ENCODE measurements at places on chromosomes 16 and 17. TPM values are rescaled to one million over a fixed set of nuclear protein-coding genes. Genes with fewer than 3 reads are reported as not detected.

The NAT9 gene
- 22.5 TPM for total RNA-seq

The NPIPA7 gene
- 8.5 TPM for total RNA-seq

The MARVELD3 gene
- total RNA-seq = 11.8 TPM

The ASIC2 gene
- total RNA-seq = not detected

DNA sequence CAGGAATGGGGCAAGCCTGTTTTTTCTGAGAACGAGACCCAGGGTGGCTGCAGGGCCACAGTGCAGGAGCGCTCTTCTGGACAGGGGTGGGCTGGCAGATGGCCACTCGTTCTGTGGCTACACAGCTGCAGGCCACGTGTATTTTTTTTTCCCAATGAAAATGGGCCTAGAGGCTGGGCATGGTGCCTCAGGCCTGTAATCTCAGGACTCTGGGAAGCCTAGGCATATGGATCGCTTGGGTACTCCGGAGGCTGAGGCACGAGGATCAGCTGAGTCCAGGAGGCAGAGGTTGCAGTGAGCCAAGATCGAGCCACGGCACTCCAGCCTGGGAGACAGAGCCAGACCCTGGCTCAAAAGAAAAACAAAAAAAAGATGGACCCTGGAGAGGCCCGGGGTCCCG, 6.8 kb downstream of the UNKL start:
- no peak for DNase-seq
- no peaks in the 10 kb centered on the region for H3K27me3 ChIP-seq
- H3K27ac ChIP-seq = peak overlapping the region; percentile 73
- peak overlapping the region; percentile 63 for H3K4me3 ChIP-seq

DNA sequence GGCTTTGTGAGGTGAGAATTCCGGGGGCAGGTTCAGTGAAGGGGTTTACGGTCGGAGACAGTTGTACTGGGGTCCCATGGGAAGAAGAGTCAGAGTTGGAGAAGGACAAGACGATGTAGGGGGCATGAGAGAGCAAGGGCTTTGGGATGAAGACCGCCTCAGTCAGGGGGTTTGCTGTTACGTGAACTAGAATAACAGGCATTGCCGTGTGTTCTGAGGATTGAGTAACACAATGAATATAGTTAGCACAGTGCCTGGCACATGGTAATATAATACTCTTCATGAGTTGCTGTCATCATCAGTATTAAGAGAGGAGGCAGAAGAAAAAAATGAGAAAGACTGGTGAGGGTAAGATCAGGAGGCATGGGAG, 577 bp downstream of the ZNF646 start:
- no peaks in the 10 kb centered on the region for H3K27me3 ChIP-seq
- DNase-seq = no peak
- peaks cover 32% of the 10 kb centered on the region for H3K36me3 ChIP-seq
- peaks cover 23% of the 10 kb centered on the region for H3K4me1 ChIP-seq
- H3K27ac ChIP-seq = peak overlapping the region; percentile 96

- no peak for DNase-seq
- peaks cover 12% of the 10 kb centered on the region for H3K4me1 ChIP-seq
- H3K27me3 ChIP-seq = no peaks in the 10 kb centered on the region
- H3K4me3 ChIP-seq = no peak overlapping the region
- no peak overlapping the region for H3K27ac ChIP-seq
- no peaks in the 10 kb centered on the region for H3K36me3 ChIP-seq
Measured at GRCh38 chr17:72622661-72623433, 469.6 kb downstream of the SLC39A11 start.

DNA sequence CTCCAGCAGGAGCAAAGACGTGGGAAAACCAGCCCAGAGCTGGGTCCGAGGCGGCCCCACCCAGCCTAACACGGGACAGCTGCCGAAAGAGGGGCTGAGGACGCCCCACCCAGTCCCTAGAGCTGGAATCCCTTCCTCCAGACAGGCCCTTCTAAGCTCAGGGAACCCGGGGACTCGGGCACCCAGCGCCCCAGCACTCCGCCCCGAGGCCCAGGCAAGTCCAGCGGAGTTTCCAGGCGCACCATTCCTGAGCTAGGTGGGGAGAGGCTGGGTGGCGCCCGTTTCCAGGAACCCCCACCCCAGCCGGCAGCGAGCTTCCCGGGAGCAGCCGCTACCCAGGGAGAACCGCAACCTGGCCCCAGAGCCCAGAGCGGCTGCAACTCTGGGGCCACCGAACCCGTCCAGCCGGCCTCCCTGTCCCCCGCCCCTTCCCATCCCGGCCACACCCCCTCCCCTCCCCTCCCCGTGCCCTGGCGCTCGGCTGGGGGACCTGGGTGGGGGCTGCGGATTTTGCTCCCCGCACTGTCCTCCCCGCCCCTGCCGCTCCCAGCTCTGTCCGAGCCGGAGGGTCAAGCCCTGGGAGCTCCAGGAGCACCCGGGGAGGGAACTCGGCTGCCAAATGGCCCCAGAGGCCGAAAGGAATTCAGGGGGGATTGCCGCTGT, 536 bp downstream of the TMC6 start:
- H3K36me3 ChIP-seq = peaks cover 12% of the 10 kb centered on the region
- H3K27me3 ChIP-seq = no peaks in the 10 kb centered on the region
- H3K4me3 ChIP-seq = peak overlapping the region; percentile 86
- DNase-seq = no peak
- peak overlapping the region; percentile 86 for H3K27ac ChIP-seq

- no peak overlapping the region for H3K4me3 ChIP-seq
- DNase-seq = no peak
- H3K27me3 ChIP-seq = no peaks in the 10 kb centered on the region
- H3K36me3 ChIP-seq = no peaks in the 10 kb centered on the region
- H3K4me1 ChIP-seq = no peaks in the 10 kb centered on the region
Measured at GRCh38 chr17:57638284-57638683, 106.8 kb downstream of the CCDC182 start.

DNA sequence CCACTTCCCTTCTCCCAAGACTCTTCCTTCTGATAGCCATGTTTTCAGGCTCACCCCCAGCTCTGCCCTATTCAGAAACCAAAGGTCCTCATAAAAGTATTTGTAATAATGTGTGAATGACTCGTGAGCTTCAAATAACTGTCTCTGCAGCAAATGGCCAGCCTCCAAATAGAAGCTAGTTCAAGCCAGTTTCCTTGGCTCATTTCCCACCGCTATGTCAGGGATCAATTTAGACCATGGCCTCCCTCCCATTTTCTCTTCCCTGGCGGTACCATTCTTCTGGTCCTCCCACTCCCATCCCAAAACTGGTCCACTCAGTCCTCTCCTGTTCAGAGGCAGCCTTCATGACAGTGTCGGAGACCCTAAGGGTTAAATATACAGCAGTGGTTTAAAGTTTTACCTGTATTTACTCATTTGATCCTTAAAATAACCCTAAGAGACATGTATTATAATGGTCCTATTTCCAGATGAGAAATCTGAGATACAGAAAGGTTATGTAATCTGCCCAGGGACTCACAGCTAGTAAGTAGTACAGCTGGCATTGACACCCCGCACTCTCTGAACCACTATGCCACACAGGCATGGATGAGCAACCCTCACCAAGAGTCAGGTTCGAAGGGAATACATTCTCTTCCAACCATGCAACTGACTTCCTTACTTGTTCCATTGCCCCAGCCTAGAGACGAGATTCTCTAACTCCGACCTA, 42.9 kb downstream of the GAS7 start:
- no peak for DNase-seq
- no peak overlapping the region for H3K4me3 ChIP-seq
- no peaks in the 10 kb centered on the region for H3K27me3 ChIP-seq
- H3K27ac ChIP-seq = no peak overlapping the region
- no peaks in the 10 kb centered on the region for H3K36me3 ChIP-seq

DNA sequence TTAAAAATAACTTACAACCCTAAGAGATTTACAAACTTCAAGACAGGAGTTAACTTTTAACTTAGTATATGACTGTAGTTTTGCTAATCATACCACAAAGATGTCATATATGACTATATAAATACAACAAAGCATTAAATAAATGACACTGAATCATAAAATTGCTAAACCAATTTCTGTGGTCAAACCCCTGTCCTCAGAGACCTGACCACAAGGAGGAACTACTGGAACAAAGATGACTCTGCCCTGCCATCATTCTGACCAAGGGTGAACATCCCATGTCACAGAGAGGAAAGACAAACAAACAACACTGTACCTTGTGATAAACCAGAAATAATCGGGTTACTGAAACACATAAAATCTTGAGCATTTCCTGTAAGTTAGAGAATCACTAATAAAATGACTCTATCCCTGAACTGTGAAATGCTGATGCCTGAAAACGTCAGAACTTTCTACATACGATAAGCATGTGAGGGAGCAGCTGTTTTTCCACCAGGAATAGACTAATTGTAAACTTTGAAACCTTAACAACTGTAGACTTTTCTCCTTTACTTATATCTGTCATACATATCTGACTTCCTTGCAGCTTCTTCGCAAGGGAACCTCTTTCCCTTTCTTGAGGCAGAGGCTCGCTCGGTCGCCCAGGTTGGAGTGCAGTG, 47.9 kb downstream of the WDR59 start:
- H3K27ac ChIP-seq = no peak overlapping the region
- no peaks in the 10 kb centered on the region for H3K27me3 ChIP-seq
- peaks cover 10% of the 10 kb centered on the region for H3K36me3 ChIP-seq
- no peaks in the 10 kb centered on the region for H3K4me1 ChIP-seq
- no peak overlapping the region for H3K4me3 ChIP-seq

DNA sequence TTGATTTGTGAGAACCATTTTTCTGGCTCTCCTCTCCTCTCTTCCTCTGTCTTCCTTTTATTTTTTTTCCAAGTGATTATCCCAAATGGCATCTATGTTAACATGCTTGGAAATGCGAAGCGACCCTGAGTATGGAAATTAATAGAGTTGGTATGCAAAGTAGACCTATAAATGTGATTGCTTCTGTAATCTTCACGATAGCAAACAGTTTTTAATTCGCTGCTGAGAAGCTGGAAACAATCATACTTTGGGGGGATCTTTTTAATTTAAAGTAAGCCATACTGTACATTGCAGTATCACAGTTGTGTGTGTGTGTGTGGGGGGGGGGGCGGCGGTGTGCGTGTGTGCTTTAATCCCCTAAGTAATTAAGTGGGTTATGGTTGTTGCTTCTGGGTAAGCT, 233.3 kb downstream of the CDH13 start:
- H3K36me3 ChIP-seq = no peaks in the 10 kb centered on the region
- H3K27me3 ChIP-seq = no peaks in the 10 kb centered on the region
- no peaks in the 10 kb centered on the region for H3K4me1 ChIP-seq

GRCh38 chr17:78338486-78339259, 21.2 kb downstream of the SOCS3 start:
- H3K27me3 ChIP-seq = no peaks in the 10 kb centered on the region
- H3K4me3 ChIP-seq = no peak overlapping the region
- H3K4me1 ChIP-seq = peaks cover 61% of the 10 kb centered on the region
- H3K36me3 ChIP-seq = no peaks in the 10 kb centered on the region
- peak overlapping the region; percentile 54 for H3K27ac ChIP-seq

GRCh38 chr17:43070257-43070656, 45.2 kb downstream of the RND2 start:
- no peak for DNase-seq
- H3K36me3 ChIP-seq = peaks cover 9% of the 10 kb centered on the region
- no peak overlapping the region for H3K27ac ChIP-seq
- no peaks in the 10 kb centered on the region for H3K27me3 ChIP-seq

DNA sequence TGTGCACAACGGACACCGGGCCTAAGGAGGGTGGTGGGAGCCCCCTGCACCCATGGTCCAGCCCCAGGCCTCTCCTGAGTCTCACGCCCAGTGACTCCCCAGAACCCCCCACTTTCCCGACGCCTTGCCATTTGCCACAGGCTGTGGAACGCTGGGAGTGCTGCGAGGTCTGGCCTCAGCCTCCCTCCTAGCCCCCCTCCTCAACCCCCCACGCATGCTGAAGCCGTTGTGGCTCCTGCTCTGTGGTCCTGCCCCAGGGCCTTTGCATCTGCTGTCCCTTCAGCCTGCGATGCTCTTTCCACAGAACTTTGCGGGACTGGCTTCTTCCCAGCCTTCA, 226.0 kb upstream of the GSE1 start:
- no peak for DNase-seq
- H3K4me1 ChIP-seq = peaks cover 36% of the 10 kb centered on the region
- H3K27ac ChIP-seq = no peak overlapping the region
- H3K36me3 ChIP-seq = no peaks in the 10 kb centered on the region
- no peak overlapping the region for H3K4me3 ChIP-seq
- peaks cover 6% of the 10 kb centered on the region for H3K27me3 ChIP-seq

All from esophagus squamous epithelium (tissue), 5 donors.